ENCODE measurements at places on chromosomes 11 and 22. TPM values are rescaled to one million over a fixed set of nuclear protein-coding genes. Genes with fewer than 3 reads are reported as not detected.

- no peak for DNase-seq
These were observed 10.9 kb downstream of the ACO2 start for GRCh38 chr22:41479671-41480396.

DNA sequence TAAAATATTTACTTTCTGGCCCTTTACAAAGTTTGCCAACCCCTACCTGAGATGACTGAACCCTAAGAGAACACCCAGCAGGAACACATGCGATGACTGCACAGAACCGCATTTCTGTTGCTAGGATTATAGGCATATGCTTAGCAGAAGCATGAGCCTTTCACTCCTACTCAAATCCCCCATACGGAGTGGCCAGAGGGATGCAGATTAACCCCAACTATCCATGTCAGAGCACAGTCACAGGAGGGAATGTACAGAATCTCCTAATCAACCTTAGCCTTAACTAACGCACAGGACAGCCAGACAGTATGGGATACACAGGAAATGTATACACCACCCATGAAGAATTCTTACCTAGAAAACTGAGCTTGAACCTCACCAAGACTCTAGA lies 6.2 kb downstream of the HPS4 start:
- DNase-seq: no peak

DNA sequence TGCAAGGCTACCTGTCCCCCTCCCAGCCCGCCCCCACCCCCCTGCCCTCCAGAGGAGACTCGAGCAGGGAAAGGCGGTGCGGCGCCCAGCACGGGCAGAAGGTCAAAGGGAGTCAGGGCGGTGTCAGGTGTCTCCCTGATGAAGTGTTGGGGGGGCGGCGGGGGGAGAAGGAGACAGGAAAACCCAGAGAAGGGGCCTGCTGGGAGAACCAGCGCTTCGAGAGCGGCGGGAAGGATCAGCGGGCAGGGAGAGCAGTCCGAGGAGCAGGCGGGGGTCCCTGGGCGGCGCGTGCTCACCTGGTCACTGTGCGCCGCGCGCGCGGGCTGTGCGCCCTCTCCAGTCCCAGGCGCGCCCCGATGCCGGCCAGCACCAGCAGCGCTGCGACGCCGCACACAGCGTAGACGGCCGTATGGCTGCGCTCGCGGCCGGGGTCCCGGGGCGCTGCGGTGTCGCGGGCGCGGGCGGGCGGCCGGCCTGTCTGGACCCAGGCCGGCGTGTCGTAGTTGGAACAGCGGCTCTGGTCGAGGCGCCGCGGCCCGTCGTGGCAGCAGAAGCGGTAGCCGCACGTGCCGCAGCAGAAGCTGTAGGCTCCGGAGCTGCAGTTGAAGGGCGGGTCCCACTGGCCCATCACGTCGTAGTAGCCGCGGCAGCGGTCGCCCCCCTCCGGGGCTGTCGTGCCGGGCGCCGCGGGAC lies 886 bp downstream of the SHISA8 start:
- DNase-seq: no peak

DNA sequence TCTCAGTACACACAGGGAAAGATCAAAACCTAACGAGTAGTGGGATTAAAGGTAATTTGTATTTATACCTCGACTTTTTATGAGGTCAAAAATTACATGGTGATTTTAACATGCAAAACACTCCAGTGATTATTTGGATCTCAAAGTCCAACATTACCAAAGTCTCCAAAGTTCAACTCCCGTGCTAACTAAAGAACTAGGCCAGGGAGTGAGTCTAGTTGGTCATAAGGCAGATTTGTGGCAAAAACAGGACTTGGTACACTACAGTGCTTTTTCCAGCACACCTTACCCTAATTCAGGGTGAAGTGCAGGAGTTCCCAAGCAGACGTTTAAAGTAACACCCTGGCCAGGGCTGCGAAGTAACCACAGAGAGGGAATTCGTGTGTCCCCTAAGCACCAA lies 1.1 kb downstream of the PUS3 start:
- DNase-seq: no peak

DNA sequence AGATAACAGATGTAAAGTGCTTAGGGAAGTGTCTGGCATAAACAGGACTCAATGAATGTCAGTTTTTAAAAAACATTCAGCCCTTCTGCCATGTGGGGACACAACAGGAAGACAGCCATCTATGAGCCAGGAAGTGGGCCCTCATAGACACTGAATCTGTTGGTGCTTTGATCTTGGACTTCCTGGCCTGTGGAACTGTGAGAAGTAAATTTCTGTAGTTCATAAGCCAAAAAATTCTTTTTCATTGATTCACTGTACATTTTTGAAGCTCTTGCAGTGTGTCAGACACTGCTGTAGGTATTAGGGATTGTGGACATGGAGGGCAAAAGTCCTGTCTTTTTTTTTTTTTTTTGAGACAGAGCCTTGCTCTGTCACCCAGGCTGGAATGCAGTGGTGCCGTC lies 188.6 kb downstream of the HIPK3 start:
- peak; percentile 31 for DNase-seq

- no peak for DNase-seq
These were observed 74.2 kb downstream of the GRK3 start for GRCh38 chr22:25638638-25639037.

Gene OR52E2
- not detected for total RNA-seq

Gene PIWIL4
- total RNA-seq: 0.79 TPM

Gene C11orf16
- not detected for total RNA-seq

GRCh38 chr22:17831501-17832251 lies 57.4 kb upstream of the BID start:
- DNase-seq: no peak

DNA sequence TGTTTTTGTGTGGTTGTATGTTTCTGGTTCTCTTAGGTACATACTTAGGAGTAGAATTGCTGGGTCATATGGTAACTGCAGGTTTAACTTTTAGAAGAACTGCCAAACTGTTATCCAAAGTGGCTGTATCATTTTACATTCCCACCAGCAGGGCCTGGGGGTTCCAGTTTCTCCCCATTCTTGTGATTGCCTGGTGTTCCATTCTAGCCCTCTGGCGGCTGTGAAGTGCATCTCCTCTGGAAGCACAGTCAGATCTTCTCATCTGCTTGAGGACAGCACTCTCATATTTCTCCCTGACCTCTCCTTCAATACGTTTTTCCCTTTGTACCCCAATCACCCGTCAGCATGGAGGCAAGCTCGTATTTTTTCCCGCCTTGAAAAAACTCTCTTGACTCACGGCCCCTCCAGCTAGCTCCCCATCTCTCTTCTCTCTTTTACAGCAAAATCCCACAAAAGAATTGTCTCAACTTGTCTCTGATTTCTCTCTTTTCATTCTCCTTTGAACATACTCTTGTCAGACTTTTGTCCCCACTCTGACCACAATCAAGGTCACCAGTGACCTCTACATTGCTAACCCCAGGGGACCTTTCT lies 56.8 kb upstream of the THY1 start:
- peak; percentile 47 for DNase-seq

Gene PKDREJ
- not detected for total RNA-seq

Gene OR51B4
- not detected for total RNA-seq

GRCh38 chr11:131661132-131661531 lies 290.7 kb downstream of the NTM start:
- no peak for DNase-seq

- no peak for DNase-seq
These were observed 8.7 kb upstream of the GLB1L3 start for GRCh38 chr11:134267461-134267860.

Gene MDK
- total RNA-seq: 23.8 TPM

Gene LRRC32
- total RNA-seq: 57.1 TPM

Gene MUC5AC
- total RNA-seq: not detected

Gene OOSP1
- not detected for total RNA-seq

GRCh38 chr11:115665175-115665821 lies 161.1 kb upstream of the CADM1 start:
- DNase-seq: no peak

DNA sequence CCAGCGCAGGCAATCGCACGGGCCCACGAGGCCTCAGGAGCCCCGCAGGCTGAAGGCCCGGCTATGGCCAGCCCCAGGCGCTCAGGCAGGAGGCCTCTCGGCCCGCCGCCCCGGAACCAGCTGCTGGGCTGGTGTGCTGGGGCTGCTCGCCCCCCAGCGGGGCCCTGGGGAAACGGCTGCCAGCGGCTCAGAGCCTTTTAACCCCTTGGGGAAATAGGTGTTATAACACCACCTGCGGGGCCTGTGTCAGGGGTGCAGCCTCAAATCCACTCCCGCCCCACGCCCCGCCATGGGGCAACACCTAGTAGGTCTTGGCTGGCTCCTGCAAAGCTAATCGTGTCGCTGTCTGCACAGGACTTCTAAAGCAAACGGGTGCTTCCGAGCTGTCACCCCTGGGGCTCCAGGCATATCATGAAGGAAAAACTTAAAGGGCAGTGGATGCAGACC lies 237.4 kb downstream of the TTC28 start:
- DNase-seq: peak; percentile 74

GRCh38 chr22:41485033-41485432 lies 16.1 kb downstream of the ACO2 start:
- no peak for DNase-seq

Gene PANX2
- 0.40 TPM for total RNA-seq

Gene BATF2
- 0.44 TPM for total RNA-seq

DNA sequence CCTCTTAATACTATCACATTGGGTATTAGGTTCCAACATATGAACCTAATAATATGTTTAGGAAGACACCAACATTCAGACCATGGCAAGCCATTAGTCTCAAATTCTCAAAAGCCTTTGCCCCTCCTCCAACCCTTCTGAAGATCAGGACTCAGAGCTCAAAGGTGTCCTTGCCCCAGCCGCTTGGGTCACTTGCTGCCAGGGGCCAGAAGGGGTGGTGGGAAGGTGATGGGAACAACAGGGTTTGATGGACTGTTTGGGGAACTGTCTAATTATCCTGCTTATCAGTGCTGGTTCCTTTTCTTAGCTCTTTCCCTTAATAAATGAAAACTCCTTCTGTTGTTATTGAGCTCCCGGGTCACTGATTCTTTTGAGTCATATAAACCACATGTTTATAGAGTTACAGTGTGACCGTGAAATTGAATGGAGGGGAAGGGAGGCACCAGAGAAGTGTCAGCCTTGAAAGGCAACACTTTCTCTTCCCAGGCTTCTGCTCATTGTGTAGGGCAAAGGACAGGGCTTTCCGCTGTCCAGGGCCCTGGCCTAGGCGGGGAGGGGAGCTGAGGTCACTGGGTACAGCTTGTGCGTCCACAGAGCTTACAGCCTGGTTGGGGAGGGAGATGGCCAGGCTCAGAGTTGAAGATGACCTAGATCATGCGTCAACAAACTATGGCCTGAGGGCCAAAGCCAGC lies 105.1 kb downstream of the FBXO7 start:
- no peak for DNase-seq

DNA sequence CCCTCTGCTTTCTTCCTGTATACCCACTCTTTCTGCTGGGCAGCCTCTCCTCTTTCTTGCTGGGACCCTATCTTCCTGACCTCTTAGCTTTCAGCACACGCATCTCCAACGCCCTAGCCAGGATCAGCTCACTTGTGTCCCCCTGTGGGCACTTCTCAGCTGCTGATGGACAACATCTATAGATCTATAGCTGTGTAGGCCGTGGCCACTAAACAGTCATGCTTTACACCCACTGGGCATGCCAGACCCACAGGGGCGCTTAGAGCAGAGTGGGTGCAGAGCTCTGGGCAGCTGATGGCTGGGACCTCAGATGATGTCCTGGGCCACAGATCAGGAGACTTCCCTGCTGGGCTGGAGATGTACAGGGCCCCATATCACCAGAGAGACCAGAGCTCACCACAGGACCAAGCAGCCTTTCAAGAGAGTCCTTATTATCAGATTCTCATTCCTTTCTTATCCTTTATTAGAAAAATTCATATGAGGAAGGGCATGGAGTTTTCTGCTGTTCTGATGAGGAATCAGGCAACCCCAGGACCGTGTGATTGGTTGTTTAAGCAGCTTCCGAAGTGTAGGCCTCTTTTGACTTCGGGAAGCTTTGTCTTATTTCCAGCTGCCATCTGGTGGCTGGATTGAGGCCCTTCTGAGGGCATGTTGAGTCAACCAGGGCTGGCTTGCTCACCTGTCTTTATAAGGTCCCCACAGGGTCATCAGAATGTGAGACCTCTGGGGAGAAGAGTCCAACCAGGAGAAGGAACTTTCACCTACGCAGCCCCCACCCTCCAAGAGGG lies 60.5 kb downstream of the OSBP2 start:
- DNase-seq: peak; percentile 89

DNA sequence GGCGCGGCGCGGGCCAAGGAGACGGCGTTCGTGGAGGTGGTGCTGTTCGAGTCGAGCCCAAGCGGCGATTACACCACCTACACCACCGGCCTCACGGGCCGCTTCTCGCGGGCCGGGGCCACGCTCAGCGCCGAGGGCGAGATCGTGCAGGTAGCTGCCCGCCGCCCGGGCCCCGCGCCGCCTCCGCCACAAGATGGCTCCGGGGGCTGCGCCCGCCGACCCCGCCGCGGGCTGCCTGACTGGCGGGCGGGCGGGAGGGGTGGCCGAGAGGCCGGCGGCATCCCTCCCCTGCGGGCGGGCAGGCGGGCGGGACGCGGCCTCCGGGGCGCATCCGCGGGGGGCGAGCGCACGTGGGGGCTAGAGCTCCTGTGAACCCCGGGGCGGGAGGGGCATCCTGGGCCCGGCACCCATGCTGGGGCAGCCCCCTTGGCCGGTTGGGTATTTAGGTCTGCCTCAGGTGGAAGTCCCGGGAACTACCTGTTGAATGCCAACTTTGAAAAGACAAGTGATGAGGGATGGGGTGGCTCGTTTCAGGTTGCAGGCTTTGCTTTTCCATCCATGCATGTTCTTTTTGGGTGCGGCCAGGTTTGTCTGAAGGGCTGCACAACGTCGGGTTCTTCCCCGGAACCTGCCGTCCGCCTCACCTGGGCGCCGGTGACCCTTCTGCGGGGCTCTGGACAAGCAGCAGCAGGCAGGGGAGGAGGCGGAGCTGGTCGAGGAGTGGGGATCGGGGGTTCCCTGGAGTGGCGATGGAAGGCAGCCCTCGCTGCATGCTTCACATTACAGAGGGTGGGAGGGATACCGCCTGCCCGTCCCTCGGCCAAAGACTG lies 760 bp downstream of the ZNRF3 start:
- peak; percentile 60 for DNase-seq

GRCh38 chr11:31657091-31657490 lies 147.5 kb downstream of the ELP4 start:
- no peak for DNase-seq

- DNase-seq: no peak
These were observed 84.0 kb downstream of the MYEOV start for GRCh38 chr11:69377953-69378302.

DNA sequence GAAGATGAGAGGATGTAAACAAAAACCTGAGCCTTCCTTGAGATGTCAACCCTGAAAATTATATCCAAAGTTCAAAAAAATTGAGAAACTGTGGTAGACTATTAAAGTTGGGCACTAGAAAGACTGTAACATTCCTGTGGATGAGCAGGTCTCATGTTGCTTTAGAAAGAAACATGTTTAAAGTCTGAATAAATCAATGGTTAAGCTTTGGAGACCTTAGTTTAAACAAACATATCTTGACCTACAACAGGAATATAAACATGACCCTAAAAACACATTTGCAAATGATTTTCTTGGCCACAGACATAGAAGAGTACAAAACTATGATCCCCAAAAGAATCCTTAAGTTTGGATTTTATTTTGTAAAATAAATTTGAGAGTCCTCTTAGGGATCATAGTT lies 38.1 kb upstream of the PCF11 start:
- no peak for DNase-seq

Measured in lung microvascular endothelial cell (primary cell).